MM.1S (cell line): ENCODE measurements at places on chromosomes 6 and 20.

- DNase-seq, result no peak
- no peak overlapping the region for H3K27ac ChIP-seq
- no peaks in the 10 kb centered on the region for H3K36me3 ChIP-seq
- no peaks in the 10 kb centered on the region for H3K27me3 ChIP-seq
Observed at GRCh38 chr6:90387383-90387775, 90.7 kb upstream of the BACH2 start.

DNA sequence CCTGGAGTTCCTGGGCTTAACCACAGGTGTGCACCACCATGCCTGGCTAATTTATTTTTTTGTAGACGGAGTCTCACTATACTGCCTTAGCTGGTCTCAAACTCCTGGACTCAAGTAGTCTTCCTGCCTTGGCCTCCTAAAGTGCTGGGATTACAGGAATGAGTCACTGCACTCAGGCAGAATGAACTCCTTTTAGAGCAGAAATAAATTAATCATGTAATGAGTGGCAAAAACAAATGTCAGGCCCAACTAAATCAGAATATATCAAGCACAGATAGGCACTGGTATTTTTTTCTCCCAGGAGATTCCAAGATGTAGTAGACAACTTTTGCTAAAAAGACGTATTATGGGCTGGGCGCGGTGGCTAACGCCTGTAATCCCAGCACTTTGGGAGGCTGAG lies 2.6 kb downstream of the RPS10 start:
- H3K27me3 ChIP-seq, result no peaks in the 10 kb centered on the region
- H3K4me1 ChIP-seq, result peaks cover 10% of the 10 kb centered on the region
- H3K36me3 ChIP-seq, result peaks cover 23% of the 10 kb centered on the region; the same call in 1 of the 2 replicates
- no peak for DNase-seq

GRCh38 chr6:166929542-166930189 lies 26.7 kb downstream of the RNASET2 start:
- H3K36me3 ChIP-seq, result no peaks in the 10 kb centered on the region
- no peak for DNase-seq
- H3K27ac ChIP-seq, result no peak overlapping the region
- H3K27me3 ChIP-seq, result no peaks in the 10 kb centered on the region
- no peak overlapping the region for H3K4me3 ChIP-seq

GRCh38 chr6:137119196-137120104 lies 54.0 kb downstream of the IL22RA2 start:
- no peak overlapping the region for H3K27ac ChIP-seq
- 0 out of 2 replicates have a peak, but pooled peaks cover 6% of the 10 kb centered on the region for H3K4me1 ChIP-seq
- DNase-seq, result no peak

GRCh38 chr20:38143238-38143645 lies 21.8 kb downstream of the TGM2 start:
- H3K4me1 ChIP-seq, result peaks cover 18% of the 10 kb centered on the region
- no peak overlapping the region for H3K27ac ChIP-seq
- H3K4me3 ChIP-seq, result no peak overlapping the region

DNA sequence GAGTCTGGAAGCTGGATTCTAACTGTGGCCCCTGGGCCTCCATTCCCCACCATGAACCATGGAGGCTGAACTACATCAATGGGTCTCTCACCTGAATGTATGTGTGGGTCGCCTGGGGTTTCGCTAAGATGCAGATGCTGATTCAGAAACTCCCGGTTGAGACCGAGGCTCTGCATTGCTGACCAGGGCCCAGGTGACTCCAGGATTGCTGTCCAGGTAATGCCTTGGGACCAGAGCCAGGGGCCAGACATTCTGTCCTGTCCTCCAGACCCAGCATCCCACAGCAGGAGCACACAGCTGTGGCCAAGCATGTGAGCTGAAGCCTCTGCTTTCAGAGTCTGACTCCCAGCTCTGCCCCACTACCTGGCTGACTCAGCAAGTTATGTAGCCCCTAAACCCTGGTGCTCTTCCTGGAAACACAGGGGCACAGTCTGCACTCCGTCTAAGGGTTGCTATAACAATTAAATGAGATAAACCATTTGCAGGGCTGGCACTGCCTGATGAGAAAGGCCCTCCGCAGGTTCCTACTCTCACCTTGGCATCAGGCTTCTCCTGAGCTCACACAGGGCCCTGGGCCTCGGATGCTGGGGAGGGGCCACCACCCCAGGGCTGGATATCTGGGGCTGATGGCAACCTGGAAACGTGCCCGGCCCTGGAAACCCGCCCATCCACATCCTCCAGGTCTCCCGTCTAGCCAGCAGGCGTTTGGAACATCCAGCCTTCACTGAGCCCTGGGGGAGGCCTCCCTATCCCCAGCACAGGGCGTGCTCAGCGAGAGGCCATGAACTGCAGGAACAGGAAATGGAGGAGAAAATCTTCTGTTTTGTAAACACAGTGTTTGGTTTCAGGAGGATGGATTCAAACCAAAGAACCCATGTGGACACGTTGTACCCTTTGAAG lies 175.7 kb downstream of the DLL1 start:
- H3K4me1 ChIP-seq, result no peaks in the 10 kb centered on the region
- no peaks in the 10 kb centered on the region for H3K27me3 ChIP-seq
- no peak overlapping the region for H3K27ac ChIP-seq

GRCh38 chr6:92538275-92538674 lies 881.1 kb downstream of the EPHA7 start:
- H3K27ac ChIP-seq, result no peak overlapping the region
- DNase-seq, result no peak
- H3K36me3 ChIP-seq, result no peaks in the 10 kb centered on the region
- no peak overlapping the region for H3K4me3 ChIP-seq

- no peak overlapping the region for H3K27ac ChIP-seq
- no peaks in the 10 kb centered on the region for H3K27me3 ChIP-seq
- H3K36me3 ChIP-seq, result no peaks in the 10 kb centered on the region
- no peak for DNase-seq
Observed at GRCh38 chr6:43807228-43808061, 37.4 kb downstream of the VEGFA start.

- H3K27me3 ChIP-seq, result no peaks in the 10 kb centered on the region
- H3K4me1 ChIP-seq, result no peaks in the 10 kb centered on the region
- H3K4me3 ChIP-seq, result peak overlapping the region; percentile 11; the same call in 1 of the 2 replicates
- DNase-seq, result peak; percentile 59
- no peak overlapping the region for H3K27ac ChIP-seq
Observed at GRCh38 chr20:56343861-56344381, 14.9 kb upstream of the FAM210B start.

DNA sequence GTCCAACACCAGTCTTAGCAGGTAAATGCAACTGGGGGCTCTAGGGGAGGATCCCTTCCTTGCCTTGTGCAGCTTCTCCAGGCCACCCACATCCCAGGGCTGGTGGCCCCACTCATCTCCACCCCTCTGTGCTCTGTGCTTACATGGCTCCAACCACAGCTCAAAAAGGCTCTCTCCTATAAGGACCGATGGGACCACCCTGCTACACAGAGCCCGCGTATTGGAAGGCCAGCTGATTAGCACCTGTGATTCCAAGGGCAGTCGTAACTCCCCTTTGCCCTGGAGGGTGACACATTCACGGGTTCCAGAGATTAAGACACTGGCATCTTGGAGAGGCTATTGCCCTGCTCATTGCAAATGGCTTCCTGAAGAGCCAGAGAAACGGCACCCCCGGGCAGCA lies 84.8 kb downstream of the BMP7 start:
- no peaks in the 10 kb centered on the region; the same call in 1 of the 2 replicates for H3K27me3 ChIP-seq
- DNase-seq, result no peak
- no peaks in the 10 kb centered on the region for H3K4me1 ChIP-seq
- no peaks in the 10 kb centered on the region for H3K36me3 ChIP-seq
- no peak overlapping the region for H3K27ac ChIP-seq

DNA sequence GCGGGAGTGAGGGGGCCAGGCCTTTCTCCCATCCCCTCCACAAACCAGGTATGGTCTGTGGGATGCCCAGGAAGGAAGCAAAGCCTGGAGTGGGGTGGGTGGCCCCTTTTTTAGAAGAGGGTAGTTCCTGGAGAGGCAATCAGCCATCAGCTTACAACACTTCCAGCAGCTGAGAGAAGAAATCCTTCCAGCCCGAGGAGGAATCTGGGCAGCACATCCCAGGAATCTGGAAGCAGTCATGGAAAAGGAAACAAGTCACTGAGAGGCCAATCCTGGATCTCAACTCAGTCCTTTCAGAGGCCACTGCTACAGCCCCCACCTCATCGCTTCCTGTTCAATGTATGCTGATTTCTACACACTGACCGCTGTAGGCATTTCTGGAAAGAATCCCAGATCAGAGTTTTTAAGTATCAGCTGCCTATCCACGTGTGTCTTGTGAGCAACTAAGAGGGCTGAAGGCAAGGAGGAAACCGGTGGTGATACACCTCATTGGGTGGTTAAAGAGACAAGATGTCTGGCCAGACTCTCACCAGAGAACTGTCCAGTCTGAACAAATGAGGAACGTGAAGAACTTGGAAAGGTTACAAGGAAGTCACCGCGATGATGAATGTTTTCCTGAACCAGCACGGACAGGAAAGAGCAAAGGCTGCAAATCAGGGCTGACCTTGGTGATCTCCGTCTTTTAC lies 92.9 kb upstream of the SHLD1 start:
- H3K27ac ChIP-seq, result no peak overlapping the region
- no peaks in the 10 kb centered on the region for H3K36me3 ChIP-seq
- no peaks in the 10 kb centered on the region for H3K27me3 ChIP-seq
- no peak overlapping the region for H3K4me3 ChIP-seq
- no peak for DNase-seq

- no peaks in the 10 kb centered on the region for H3K4me1 ChIP-seq
- H3K4me3 ChIP-seq, result no peak overlapping the region
- no peaks in the 10 kb centered on the region for H3K27me3 ChIP-seq
- no peak for DNase-seq
Observed at GRCh38 chr6:166927935-166928643, 28.3 kb downstream of the RNASET2 start.

DNA sequence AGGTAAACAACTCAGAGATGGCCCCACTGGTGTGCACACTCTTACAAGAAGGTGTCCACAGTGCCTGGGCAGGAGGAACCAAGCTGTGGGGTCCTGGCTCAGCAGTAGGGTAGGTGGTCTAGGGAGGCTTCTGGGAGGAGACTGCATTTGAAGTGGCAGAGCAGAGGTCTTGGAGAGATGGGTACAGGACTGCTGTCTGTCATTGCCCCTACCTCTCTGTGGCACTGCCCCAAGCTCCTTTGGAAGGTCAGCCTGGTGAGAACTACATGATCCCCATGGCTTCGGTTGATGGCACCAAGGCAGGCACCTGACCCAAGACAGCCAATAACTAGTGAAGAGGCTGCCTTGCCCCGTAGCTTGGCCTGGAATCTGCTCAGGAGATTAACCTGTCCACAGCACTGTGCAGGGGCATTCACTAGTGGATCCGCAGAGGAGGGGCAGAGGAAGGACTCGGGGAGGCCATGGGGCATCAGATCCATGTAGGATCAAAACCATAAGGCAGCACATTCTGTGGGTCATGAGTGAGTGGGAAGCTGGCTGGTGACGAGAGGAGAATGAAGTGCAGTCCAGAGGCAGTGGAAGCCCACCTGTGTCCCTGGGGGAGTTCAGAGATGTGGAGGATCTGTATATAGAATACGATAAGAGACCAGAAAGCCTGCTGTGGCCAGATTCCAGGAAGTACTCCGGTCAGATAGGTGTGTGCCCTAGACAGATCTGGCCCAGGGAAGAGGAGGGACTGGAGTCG lies 162.0 kb downstream of the GRM4 start:
- no peaks in the 10 kb centered on the region for H3K36me3 ChIP-seq
- no peak overlapping the region for H3K27ac ChIP-seq
- H3K4me3 ChIP-seq, result no peak overlapping the region

- no peak for DNase-seq
- no peaks in the 10 kb centered on the region for H3K4me1 ChIP-seq
- H3K27me3 ChIP-seq, result no peaks in the 10 kb centered on the region
- H3K36me3 ChIP-seq, result no peaks in the 10 kb centered on the region
- H3K27ac ChIP-seq, result peak overlapping the region; percentile 97; the same call in 1 of the 2 replicates
Observed at GRCh38 chr6:28897369-28897745, 26.4 kb downstream of the TRIM27 start.

GRCh38 chr6:143673669-143674068 lies 4.1 kb upstream of the PHACTR2 start:
- H3K27me3 ChIP-seq, result no peaks in the 10 kb centered on the region
- no peaks in the 10 kb centered on the region for H3K36me3 ChIP-seq
- no peak overlapping the region for H3K4me3 ChIP-seq

- H3K27me3 ChIP-seq, result no peaks in the 10 kb centered on the region
- no peak overlapping the region for H3K27ac ChIP-seq
- H3K36me3 ChIP-seq, result no peaks in the 10 kb centered on the region
- no peak for DNase-seq
- H3K4me1 ChIP-seq, result no peaks in the 10 kb centered on the region
Observed at GRCh38 chr6:95110767-95111166, 466.6 kb upstream of the MANEA start.

- no peaks in the 10 kb centered on the region for H3K27me3 ChIP-seq
- DNase-seq, result no peak
- H3K4me3 ChIP-seq, result no peak overlapping the region
- peak overlapping the region; percentile 86; the same call in 1 of the 2 replicates for H3K27ac ChIP-seq
Observed at GRCh38 chr20:44489223-44489622, 13.5 kb downstream of the TTPAL start.

DNA sequence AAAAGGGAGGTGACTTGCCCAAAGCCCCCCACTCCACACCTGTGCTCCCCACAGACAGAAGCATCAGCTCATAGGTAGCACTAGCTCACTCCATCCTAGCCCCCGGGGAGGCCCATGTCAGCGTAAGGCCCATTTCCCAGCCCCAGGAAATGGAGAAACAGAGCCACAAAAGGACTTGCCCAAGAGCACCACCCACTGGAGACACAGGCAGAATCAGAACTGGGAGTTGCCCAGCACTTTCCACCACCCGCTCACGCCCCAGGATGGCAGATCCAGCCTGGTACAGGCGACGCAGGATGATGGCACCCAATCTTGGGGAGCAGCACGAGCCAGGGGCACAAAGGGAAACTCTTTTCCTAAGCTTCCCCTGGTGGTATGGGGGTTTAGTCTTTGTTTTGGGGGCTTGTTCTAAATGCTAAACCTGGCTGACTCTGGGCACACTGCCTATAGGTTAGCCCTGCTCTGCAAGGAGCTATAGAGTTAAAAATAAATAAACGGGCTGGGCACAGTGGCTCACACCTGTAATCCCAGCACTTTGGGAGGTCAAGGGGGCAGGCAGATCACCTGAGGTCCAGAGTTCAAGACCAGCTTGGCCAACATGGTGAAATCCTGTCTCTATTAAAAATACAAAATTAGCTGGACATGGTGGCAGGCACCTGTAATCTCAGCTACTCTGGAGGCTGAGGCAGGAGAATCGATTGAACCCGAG lies 11.8 kb downstream of the C20orf203 start:
- H3K4me3 ChIP-seq, result no peak overlapping the region
- DNase-seq, result no peak
- no peaks in the 10 kb centered on the region for H3K27me3 ChIP-seq
- H3K4me1 ChIP-seq, result peaks cover 2% of the 10 kb centered on the region
- H3K27ac ChIP-seq, result no peak overlapping the region
